ENCODE measurements at places on chromosomes 5 and 9. TPM values are rescaled to one million over a fixed set of nuclear protein-coding genes. Genes with fewer than 3 reads are reported as not detected.

MSX2 gene
- total RNA-seq: not detected

NDST1 gene
- 19.3 TPM for total RNA-seq

ZFP2 gene
- 1.6 TPM for total RNA-seq

SLC6A19 gene
- under 0.01 TPM for total RNA-seq

TRIM36 gene
- 2.6 TPM for total RNA-seq

NKD2 gene
- total RNA-seq: 1.6 TPM

LYSMD3 gene
- 12.5 TPM for total RNA-seq

TAF11L10 gene
- not detected for total RNA-seq

PTPN3 gene
- total RNA-seq: 7.8 TPM

ECSCR gene
- total RNA-seq: 17.2 TPM

NR4A3 gene
- total RNA-seq: 2.1 TPM

LRRC19 gene
- not detected for total RNA-seq

DND1 gene
- not detected for total RNA-seq
